Inflammatory macrophage treated with lipopolysaccharide for 4 hours (primary cell): ENCODE measurements at places on chromosomes 1 and 21.

- DNase-seq = no peak
These were observed 49.7 kb downstream of the NKAIN1 start for GRCh38 chr1:31189696-31190674.

- no peak for DNase-seq
These were observed 84.9 kb downstream of the GREM2 start for GRCh38 chr1:240527086-240527485.

GRCh38 chr1:165485716-165486115 is 40.8 kb upstream of the RXRG start:
- DNase-seq = no peak

GRCh38 chr1:202880961-202881460 is 7.9 kb downstream of the RABIF start:
- DNase-seq = no peak

DNA sequence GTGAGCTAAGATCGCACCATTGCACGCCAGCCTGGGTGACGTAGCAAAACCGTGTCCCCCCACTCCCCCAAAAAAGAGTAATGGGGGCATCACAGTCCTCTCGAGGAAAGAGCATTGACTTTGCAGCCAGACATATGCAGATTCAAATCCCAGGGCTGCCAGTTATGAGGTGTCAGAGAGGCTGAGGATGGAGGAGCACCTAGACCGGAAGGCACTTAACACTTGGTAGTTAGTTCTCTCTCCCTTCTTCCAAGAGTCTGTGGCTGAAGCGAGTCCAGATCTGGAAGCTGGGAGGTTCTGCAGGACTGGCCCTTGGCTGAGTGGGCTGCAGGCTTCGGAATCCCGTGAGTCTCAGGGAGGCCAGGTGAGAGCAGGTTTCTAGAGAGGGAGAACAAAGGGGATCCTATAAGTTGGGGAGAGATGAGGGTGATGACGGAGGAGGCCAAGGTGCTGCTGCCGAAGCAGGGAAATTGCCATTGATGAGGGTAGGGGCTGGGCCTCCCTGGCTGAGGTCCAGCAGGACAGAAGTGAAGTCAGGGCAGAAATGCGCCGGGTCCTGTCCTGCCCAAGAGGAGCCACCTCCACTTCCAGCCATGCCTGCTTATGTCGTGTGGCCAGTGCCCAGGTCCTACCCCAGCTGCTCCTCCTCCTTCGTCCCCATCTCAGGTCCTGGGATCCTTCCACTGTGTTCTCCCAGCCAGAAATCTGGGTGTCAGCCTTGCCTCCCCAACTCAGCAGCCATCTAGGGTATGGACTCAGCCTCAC is 13.3 kb upstream of the SPOCD1 start:
- no peak for DNase-seq

GRCh38 chr1:99538618-99538956 is 107.3 kb upstream of the PALMD start:
- DNase-seq = no peak

DNA sequence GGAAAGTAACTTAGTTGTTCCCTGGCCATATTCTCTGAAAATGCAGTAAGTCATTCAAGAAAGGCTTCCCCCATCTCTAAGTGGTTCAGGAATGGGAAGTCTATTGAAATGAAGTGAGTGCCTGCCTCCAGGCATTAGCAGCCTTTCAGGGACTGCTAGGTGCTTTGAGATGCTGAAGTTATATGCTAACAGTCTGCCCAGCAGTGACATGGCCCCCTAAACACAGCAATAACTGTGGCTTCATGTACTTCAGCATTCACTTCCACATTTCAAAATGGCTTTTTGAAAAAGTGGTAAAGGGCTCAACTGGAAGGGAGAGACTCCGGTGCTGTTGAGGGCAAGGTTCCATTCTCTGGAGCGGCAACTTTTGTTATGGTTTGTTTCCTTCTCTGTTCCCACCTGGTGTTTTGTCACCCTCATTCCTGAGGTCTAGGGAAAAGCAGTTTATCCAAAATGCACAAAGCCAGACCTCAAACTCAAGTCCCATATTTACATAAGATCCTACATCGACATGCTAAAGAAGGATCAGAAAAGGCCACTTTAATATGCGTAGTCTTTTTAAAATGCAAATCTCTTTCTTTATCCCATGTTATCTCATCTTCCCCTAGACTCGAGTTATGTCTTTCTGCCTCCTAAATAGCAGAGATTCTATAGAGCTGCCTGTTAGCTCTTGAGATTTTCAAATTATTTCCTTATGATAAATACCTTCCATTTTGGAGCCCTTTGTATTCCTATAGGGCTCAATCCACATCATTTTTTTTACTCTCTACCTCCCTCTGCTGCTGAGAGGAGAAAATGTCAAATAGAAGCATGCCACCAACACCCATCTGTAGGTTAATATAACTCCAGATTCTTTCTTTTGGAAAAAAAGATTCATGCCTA is 34.2 kb upstream of the LRRC8C start:
- peak; percentile 47 for DNase-seq

GRCh38 chr1:162421258-162422164 is 9.6 kb upstream of the SH2D1B start:
- DNase-seq = peak; percentile 15

- DNase-seq = no peak
These were observed 20.6 kb upstream of the SELP start for GRCh38 chr1:169650551-169650950.
